Thyroid gland (tissue), 4 donors: ENCODE measurements at places on chromosomes 1 and 21. TPM values are rescaled to one million over a fixed set of nuclear protein-coding genes. Genes with fewer than 3 reads are reported as not detected.
A peak's percentile ranks its signal among the peaks of the same experiment; 100 is the strongest.

Gene ORC1
- 1.1 TPM for total RNA-seq

Gene IL20
- not detected for total RNA-seq

Gene PRKAA2
- 14.2 TPM for total RNA-seq

Gene CFAP141
- not detected for total RNA-seq

GRCh38 chr1:181119093-181119989 is 30.8 kb downstream of the IER5 start:
- peak overlapping the region; percentile 84 for H3K27ac ChIP-seq
- H3K27me3 ChIP-seq, result no peaks in the 10 kb centered on the region
- H3K4me3 ChIP-seq, result no peak overlapping the region
- no peak for DNase-seq

- H3K4me3 ChIP-seq, result no peak overlapping the region
- no peaks in the 10 kb centered on the region for H3K4me1 ChIP-seq
- H3K27me3 ChIP-seq, result no peaks in the 10 kb centered on the region
- no peak overlapping the region for H3K27ac ChIP-seq
Measured at GRCh38 chr1:48109390-48110013, 112.3 kb upstream of the TRABD2B start.

DNA sequence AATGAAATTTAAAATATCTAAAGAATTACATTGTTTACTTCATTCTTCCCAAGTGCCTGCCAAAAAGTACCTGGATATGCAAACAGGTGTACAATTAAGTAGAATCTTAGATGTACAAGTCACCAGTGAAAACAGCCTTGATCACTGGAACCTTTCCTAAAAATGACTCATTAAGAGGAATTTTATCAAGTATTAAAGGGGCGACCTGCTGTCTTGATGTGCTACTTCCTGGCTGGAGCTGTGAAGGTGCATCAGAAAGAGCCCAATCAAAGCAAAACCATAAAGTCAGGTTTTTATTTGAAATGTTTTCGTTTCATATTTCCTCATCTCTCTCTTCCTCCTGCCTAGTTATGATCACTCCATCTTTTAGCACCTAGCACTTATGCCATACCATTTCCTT is 33.4 kb downstream of the IFI44 start:
- no peaks in the 10 kb centered on the region for H3K36me3 ChIP-seq
- H3K27ac ChIP-seq, result no peak overlapping the region
- H3K4me1 ChIP-seq, result no peaks in the 10 kb centered on the region

DNA sequence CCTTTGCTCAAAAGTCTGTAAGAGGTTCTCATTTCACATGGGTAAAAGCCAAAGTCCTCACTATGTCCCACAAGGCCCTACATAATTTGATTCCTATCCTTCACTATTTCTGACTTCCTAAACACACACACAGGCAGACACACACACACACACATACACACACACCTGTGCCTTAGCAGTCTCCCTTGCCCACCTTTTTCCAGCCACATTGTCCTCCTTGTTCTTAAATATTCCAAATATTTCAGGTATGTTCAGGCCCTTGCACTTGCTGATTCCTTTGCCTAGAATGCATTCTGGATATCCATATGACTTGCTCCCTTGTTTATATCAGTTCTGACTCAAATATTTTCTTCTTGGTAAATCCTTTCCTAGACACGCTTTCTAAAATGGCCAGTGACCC is 54.6 kb downstream of the NTNG1 start:
- H3K4me3 ChIP-seq, result no peak overlapping the region
- H3K4me1 ChIP-seq, result no peaks in the 10 kb centered on the region
- DNase-seq, result no peak
- H3K36me3 ChIP-seq, result no peaks in the 10 kb centered on the region
- no peaks in the 10 kb centered on the region for H3K27me3 ChIP-seq
- no peak overlapping the region for H3K27ac ChIP-seq

DNA sequence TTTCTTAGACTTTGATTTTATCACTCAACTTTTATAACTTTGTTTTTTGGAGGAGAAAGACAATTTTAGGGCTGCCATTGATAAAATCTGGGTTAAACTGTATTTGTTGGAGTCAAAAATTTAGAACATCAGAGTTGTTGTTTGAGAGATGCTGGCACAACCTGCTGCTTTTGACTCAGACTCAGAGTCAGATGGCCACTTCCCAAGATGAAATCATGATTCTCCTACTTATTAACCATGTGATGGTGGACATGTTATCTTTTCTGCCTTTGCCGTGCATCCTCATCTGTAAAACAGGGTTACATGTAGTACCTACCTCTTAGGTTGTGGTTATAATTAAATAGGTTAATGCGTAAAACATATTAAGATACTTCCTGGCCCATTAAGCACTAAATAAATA is 71.2 kb downstream of the PLA2G4A start:
- no peak for DNase-seq
- H3K27ac ChIP-seq, result no peak overlapping the region
- no peak overlapping the region for H3K4me3 ChIP-seq
- H3K27me3 ChIP-seq, result no peaks in the 10 kb centered on the region
- no peaks in the 10 kb centered on the region for H3K36me3 ChIP-seq

- no peak overlapping the region for H3K27ac ChIP-seq
- no peaks in the 10 kb centered on the region for H3K27me3 ChIP-seq
- DNase-seq, result no peak
- H3K36me3 ChIP-seq, result no peaks in the 10 kb centered on the region
- no peak overlapping the region for H3K4me3 ChIP-seq
- H3K4me1 ChIP-seq, result no peaks in the 10 kb centered on the region
Measured at GRCh38 chr1:244068567-244068966, 17.5 kb downstream of the ZBTB18 start.
